Activated CD4-positive, alpha-beta T cell treated with anti-CD3 and anti-CD28 coated beads for 36 hours (primary cell): ENCODE measurements at places on chromosomes 4 and X. TPM values are rescaled to one million over a fixed set of nuclear protein-coding genes. Genes with fewer than 3 reads are reported as not detected.

DNA sequence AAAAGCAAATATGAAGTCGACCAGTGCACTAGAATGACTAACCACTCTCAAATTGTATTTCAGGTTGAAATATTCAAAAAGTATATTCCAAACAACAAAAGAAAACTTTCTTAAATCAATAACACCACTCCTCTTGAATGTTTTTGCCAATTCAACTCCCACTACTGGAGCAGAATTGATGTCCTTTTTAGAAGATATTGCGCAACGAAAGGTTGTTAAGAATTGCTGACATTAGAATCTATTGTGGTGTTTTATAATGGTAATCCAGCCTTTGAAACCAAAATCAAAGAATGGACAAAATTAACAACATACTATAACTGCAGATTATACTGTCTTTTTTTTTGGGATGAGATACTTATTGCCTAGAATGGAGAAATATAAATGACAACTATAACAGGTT is 331.3 kb downstream of the GRXCR1 start:
- DNase-seq = no peak
- no peaks in the 10 kb centered on the region for H3K27me3 ChIP-seq
- H3K27ac ChIP-seq = no peak overlapping the region
- no peaks in the 10 kb centered on the region for H3K36me3 ChIP-seq

RASGEF1B gene
- total RNA-seq = 4.0 TPM

GRCh38 chr4:184384056-184384809 is 90.1 kb downstream of the IRF2 start:
- H3K4me1 ChIP-seq = peaks cover 64% of the 10 kb centered on the region
- H3K27me3 ChIP-seq = no peaks in the 10 kb centered on the region
- no peak for DNase-seq
- H3K36me3 ChIP-seq = peaks cover 29% of the 10 kb centered on the region
- H3K4me3 ChIP-seq = no peak overlapping the region
- peak overlapping the region; percentile 9 for H3K27ac ChIP-seq

PABPC5 gene
- total RNA-seq = not detected

S100G gene
- total RNA-seq = not detected

STOX2 gene
- not detected for total RNA-seq

- peaks cover 5% of the 10 kb centered on the region for H3K27me3 ChIP-seq
- H3K4me1 ChIP-seq = no peaks in the 10 kb centered on the region
- H3K27ac ChIP-seq = no peak overlapping the region
- H3K4me3 ChIP-seq = no peak overlapping the region
- H3K36me3 ChIP-seq = no peaks in the 10 kb centered on the region
- no peak for DNase-seq
Observed at GRCh38 chr4:149055624-149056023, 613.4 kb upstream of the NR3C2 start.

TNMD gene
- total RNA-seq = not detected

- no peaks in the 10 kb centered on the region for H3K27me3 ChIP-seq
- no peak overlapping the region for H3K27ac ChIP-seq
- no peak overlapping the region for H3K4me3 ChIP-seq
- DNase-seq = no peak
- no peaks in the 10 kb centered on the region for H3K4me1 ChIP-seq
Observed at GRCh38 chr4:132071815-132072214, 1077.3 kb upstream of the PCDH10 start.

DNA sequence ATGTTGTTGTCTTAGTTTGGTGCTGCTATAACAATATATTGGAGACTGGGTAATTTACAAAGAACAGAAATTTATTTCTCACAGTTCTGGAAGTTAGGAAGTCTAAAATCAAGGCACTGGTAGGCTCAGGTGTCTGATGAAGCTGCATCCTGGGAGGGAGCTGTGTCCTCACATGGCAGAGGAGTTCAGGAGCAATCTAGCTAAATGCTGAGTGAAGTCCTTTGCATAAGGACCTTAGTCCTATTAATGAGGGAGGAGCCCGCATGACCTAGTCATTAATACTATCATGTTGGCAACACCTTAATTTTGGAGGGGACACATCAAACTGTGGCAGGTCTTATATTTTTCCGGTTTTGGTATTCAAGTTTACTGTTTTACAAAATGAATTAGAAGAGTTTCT is 36.0 kb upstream of the NSUN7 start:
- H3K27ac ChIP-seq = no peak overlapping the region
- H3K4me3 ChIP-seq = no peak overlapping the region
- H3K4me1 ChIP-seq = peaks cover 7% of the 10 kb centered on the region
- no peak for DNase-seq

DNA sequence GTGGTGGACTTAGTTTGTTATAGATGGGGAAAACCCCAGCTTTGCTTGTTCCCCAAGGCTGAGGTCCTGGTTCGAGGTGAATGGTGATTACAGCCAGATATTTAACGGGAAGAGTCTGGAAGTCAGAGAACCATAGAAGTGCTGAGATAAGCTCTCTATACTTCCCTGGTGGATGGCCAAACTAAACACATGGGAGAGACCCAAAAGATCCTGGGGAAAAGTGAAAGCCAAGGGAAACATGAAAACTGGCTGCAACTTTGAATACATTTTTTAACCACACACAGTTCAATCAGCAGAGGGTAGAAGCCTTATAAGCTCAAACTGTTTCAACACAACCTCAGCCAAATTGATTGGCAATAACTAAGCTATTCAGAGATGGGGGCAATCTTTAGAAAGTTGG is 29.3 kb upstream of the SRPX start:
- H3K4me1 ChIP-seq = no peaks in the 10 kb centered on the region
- no peaks in the 10 kb centered on the region for H3K27me3 ChIP-seq
- H3K4me3 ChIP-seq = no peak overlapping the region
- no peak overlapping the region for H3K27ac ChIP-seq

GRCh38 chr4:38681281-38681991 is 17.4 kb downstream of the KLF3 start:
- H3K27ac ChIP-seq = no peak overlapping the region
- DNase-seq = no peak
- no peak overlapping the region for H3K4me3 ChIP-seq
- peaks cover 77% of the 10 kb centered on the region for H3K4me1 ChIP-seq

PABPC1L2B gene
- total RNA-seq = not detected

- no peaks in the 10 kb centered on the region for H3K27me3 ChIP-seq
- DNase-seq = no peak
- no peak overlapping the region for H3K27ac ChIP-seq
Observed at GRCh38 chrX:120453985-120454384, 15.1 kb downstream of the LAMP2 start.

DNA sequence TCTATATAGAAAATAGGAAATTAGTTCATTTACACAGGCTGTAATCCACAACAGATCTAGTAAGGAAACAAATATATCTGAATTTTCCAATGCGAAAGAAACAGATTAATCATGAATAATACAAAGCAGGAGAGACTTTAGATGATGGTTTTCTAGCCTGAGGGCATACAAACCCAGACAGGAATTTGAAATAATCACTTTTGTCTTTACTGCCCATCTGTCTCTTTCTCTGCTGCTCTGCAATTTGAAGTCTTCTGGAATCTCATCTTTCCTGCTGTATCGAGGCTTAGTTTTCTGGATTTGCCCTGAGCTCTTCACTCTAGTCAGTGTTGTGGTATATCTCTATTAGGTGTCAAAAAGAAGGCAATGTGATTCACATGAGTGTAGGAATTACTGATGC is 711.8 kb upstream of the FAM241A start:
- H3K4me3 ChIP-seq = no peak overlapping the region
- no peaks in the 10 kb centered on the region for H3K4me1 ChIP-seq
- H3K27me3 ChIP-seq = no peaks in the 10 kb centered on the region
- no peak overlapping the region for H3K27ac ChIP-seq
- H3K36me3 ChIP-seq = no peaks in the 10 kb centered on the region

DNA sequence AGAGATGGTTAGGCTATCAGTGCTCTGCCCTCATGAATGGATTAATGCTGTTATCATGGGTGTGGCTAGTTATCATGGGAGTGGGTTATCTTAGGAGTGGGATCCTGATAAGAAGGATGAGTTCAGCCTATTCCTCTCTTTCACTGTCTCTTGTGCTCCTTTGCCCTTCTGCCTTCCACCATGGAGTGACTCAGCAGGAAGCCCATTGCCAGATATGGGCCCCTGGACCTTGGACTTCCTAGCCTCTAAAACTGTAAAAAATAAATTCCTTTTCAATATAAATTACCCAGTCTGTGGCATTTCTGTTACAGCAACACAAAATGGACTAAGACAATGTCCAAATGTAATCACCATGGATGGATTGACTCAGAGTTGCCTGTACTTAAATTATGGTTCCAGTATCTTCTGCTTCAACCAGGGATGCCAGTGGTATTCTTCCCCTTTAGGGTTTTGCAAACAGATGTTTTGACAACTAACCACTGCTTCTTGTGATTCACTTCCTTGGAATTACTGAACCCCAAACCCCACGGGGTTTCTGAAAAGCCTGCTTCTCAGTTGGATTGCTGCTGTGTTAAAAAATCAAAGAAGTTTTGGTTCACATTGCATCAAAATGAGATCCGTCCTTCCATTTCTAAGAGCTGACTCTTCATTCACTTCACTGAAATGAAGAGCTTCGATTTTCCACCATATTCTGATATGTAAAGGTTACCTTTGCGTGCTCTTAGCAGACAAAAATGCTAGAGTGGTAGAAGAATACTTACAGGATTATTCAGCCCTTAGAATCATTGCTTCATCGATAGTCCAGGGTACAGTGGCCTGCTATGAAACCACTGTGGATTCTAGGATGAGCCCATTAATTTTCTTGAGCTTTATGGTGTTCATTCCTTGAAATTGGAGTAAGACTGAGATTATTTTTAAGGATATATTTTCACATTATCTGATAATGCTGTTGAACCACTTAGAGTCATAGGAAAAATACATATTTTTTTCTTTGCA is 107.7 kb downstream of the FRMPD4 start:
- H3K27me3 ChIP-seq = no peaks in the 10 kb centered on the region

MTNR1A gene
- total RNA-seq = not detected

GRCh38 chrX:100587861-100588260 is 3.1 kb downstream of the TNMD start:
- no peak overlapping the region for H3K27ac ChIP-seq
- DNase-seq = no peak
- no peak overlapping the region for H3K4me3 ChIP-seq

GPC4 gene
- total RNA-seq = not detected

GRCh38 chr4:4663028-4663427 is 121.2 kb upstream of the STX18 start:
- no peak for DNase-seq
- peaks cover 3% of the 10 kb centered on the region for H3K36me3 ChIP-seq
- H3K4me3 ChIP-seq = no peak overlapping the region
- H3K4me1 ChIP-seq = no peaks in the 10 kb centered on the region
- no peak overlapping the region for H3K27ac ChIP-seq

DNA sequence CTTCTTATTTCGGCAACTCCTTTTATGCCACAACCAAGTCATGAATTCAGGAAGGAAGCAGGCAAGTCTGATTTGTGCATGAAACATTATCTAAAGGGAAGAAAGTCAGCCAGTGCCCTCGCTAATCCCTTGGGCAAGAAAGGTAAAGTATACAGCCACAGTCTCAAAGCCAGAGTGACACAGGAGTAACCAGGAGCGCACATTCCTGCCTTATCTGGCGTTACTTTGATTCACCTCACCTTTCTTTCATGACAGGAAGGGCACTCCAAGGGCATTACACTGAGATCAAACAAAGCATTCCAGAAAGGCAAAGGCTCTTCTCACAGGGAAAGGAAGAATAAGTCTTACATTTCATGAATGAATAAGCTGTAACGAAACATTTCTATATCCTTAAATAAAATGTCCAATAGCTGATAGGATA is 38.8 kb downstream of the FAT1 start:
- no peaks in the 10 kb centered on the region for H3K36me3 ChIP-seq
- DNase-seq = no peak
- H3K27me3 ChIP-seq = no peaks in the 10 kb centered on the region
- H3K4me1 ChIP-seq = no peaks in the 10 kb centered on the region
- H3K4me3 ChIP-seq = no peak overlapping the region

IL3RA gene
- 0.63 TPM for total RNA-seq

DNA sequence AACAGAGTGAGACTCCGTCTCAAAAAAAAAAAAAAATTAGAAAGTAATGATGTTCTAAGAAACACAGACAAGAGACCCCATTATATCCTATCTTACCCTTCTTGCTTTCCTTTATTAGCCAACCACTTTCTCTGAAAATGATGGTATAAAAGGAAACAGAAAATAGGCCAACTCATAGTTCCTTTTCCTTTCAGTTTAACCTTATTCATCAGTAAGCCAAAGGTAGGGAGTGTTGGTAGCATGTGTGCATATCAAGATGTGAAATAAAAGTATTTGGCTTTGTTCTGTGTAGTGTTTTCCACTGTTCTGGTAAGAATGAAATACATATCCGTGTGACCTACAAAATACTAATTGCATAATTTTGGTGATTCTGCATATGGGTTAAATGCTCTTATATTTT is 266.6 kb downstream of the ZNF674 start:
- peak overlapping the region; percentile 34 for H3K4me3 ChIP-seq
- no peaks in the 10 kb centered on the region for H3K27me3 ChIP-seq
- no peak for DNase-seq

- H3K27ac ChIP-seq = no peak overlapping the region
- H3K27me3 ChIP-seq = peaks cover 4% of the 10 kb centered on the region
- H3K36me3 ChIP-seq = no peaks in the 10 kb centered on the region
- no peaks in the 10 kb centered on the region for H3K4me1 ChIP-seq
- DNase-seq = no peak
Observed at GRCh38 chrX:37926700-37927099, 79.3 kb upstream of the DYNLT3 start.

- no peak overlapping the region for H3K4me3 ChIP-seq
- peaks cover 4% of the 10 kb centered on the region for H3K4me1 ChIP-seq
- H3K27ac ChIP-seq = peak overlapping the region; percentile 55
- H3K36me3 ChIP-seq = no peaks in the 10 kb centered on the region
Observed at GRCh38 chrX:24231131-24231540, 81.6 kb downstream of the ZFX start.

FAM47A gene
- not detected for total RNA-seq

DNA sequence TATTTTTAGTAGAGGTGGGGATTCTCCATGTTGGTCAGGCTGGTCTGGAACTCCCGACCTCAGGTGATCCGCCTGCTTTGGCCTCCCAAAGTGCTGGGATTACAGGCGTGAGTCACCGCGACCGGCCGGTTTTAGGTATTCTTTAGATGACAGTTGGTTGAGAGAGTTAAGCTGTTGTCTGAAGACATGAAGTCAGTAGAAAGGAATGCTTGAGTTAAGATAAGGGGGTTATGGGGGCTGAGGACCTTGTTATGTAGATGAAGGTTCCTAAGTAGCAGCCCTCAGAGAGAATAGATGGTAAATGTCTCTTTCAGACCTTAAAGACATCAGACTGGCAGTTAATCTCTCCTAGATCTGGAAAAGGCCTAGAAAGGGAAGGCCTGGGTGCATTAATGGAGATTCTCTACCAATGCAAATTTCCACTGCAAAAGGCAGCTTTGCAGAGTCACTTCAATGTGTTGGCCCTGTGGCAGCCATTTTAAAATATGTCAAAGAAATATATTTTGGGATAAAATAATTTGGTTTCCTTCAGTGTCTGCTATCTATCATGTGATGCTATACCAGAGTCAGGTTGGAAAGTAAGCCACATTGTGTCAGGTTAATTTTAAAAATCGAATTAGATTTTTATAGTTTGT is 6.4 kb upstream of the ZNF674 start:
- H3K27me3 ChIP-seq = no peaks in the 10 kb centered on the region
- H3K27ac ChIP-seq = no peak overlapping the region
- H3K4me1 ChIP-seq = peaks cover 10% of the 10 kb centered on the region
- H3K36me3 ChIP-seq = peaks cover 11% of the 10 kb centered on the region
- no peak overlapping the region for H3K4me3 ChIP-seq
- DNase-seq = no peak
